ENCODE measurements at places on chromosomes 2 and 18. TPM values are rescaled to one million over a fixed set of nuclear protein-coding genes. Genes with fewer than 3 reads are reported as not detected.

CRYGD gene
- total RNA-seq, result not detected

ALPI gene
- total RNA-seq, result not detected

MC5R gene
- not detected for total RNA-seq

TSGA10 gene
- total RNA-seq, result 1.5 TPM

CDH19 gene
- under 0.01 TPM for total RNA-seq

UBXN4 gene
- total RNA-seq, result 60.4 TPM

SLC66A2 gene
- 40.0 TPM for total RNA-seq

SEPTIN10 gene
- total RNA-seq, result 122 TPM

LRRC30 gene
- total RNA-seq, result not detected

COBLL1 gene
- 2.2 TPM for total RNA-seq

EIPR1 gene
- total RNA-seq, result 22.5 TPM

RBM44 gene
- total RNA-seq, result 0.86 TPM

IL18RAP gene
- total RNA-seq, result not detected

FBXO36 gene
- 1.6 TPM for total RNA-seq

ARHGAP25 gene
- total RNA-seq, result 15.0 TPM

SLC14A1 gene
- not detected for total RNA-seq

NAT8 gene
- not detected for total RNA-seq

CBLN2 gene
- total RNA-seq, result not detected

TEKT4 gene
- total RNA-seq, result not detected

FMNL2 gene
- 50.0 TPM for total RNA-seq

CHAC2 gene
- 4.6 TPM for total RNA-seq

EMILIN1 gene
- 34.8 TPM for total RNA-seq

CCDC102B gene
- 74.9 TPM for total RNA-seq

ITPRIPL1 gene
- 3.3 TPM for total RNA-seq

PLGLB2 gene
- total RNA-seq, result 1.8 TPM

DYNC1I2 gene
- 150 TPM for total RNA-seq

HOXD4 gene
- 3.5 TPM for total RNA-seq

ZCCHC2 gene
- total RNA-seq, result 15.8 TPM

BBS5 gene
- total RNA-seq, result 1.5 TPM

IMP4 gene
- total RNA-seq, result 79.4 TPM

PCGF1 gene
- total RNA-seq, result 7.4 TPM

CHRNG gene
- total RNA-seq, result not detected

MYO3B gene
- under 0.01 TPM for total RNA-seq

PAX8 gene
- total RNA-seq, result 0.11 TPM

ANKRD30B gene
- under 0.01 TPM for total RNA-seq

KLHL41 gene
- total RNA-seq, result under 0.01 TPM

STARD6 gene
- total RNA-seq, result 0.11 TPM

LONRF2 gene
- total RNA-seq, result under 0.01 TPM

TEX44 gene
- total RNA-seq, result not detected

ANKRD53 gene
- 0.33 TPM for total RNA-seq

HOXD12 gene
- not detected for total RNA-seq

SLC16A14 gene
- total RNA-seq, result 0.09 TPM

FAM237A gene
- total RNA-seq, result not detected

TNFRSF11A gene
- total RNA-seq, result 49.1 TPM

Data from dermis lymphatic vessel endothelial cell (primary cell).